ENCODE measurements at places on chromosomes 5 and 9.
A peak's percentile ranks its signal among the peaks of the same experiment; 100 is the strongest.

DNA sequence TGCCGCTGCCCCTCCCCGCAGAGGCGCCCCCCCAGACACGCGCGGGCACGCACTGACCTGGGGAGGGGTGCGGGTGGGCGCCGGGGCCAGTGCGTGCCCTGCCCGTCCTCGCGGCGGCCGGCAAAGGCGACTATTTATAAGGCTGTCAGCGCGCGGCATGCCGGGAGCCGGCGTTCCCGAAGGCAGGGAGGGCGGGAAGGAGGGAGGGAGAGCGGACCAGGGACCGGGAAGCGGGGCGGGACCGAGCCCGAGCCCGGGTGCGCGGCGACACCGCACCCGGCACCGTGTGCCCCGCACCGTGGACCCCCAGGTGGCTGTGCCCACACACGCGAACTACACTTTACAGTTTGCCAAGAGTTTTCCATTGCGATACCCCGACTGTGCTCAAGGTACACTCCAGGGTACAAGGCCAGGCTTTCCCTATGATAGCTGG is at the start of gene AK1:
AK1 (minus strand) TSS at position 110 of the 433 bp plus-strand sequence. CDS start 3,058 bp downstream, outside the sequence.
- DNase-seq, result no peak

- no peak for DNase-seq
Observed at GRCh38 chr5:72294473-72294872, 25.6 kb downstream of the MRPS27 start.

DNA sequence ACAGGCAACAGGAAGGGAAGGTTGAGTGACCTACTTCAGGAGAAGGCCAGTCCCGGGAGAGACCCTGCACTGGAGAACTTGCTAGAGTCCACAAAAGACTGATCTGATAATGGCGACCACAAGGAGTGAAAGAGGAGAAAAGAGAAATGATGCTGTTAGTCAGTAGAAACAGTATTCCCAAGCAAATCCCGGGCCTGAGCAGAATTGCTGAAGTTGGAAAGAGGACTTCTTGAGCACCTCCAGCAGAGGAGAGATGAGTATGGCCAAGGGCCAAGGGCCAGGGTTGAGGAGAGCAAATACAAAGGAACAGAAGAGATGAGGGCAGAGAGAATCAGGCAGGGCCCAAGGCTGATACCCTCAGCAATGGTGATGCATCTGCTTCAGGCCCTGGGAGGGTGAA is 392.2 kb downstream of the EBF1 start:
- no peak for DNase-seq

DNA sequence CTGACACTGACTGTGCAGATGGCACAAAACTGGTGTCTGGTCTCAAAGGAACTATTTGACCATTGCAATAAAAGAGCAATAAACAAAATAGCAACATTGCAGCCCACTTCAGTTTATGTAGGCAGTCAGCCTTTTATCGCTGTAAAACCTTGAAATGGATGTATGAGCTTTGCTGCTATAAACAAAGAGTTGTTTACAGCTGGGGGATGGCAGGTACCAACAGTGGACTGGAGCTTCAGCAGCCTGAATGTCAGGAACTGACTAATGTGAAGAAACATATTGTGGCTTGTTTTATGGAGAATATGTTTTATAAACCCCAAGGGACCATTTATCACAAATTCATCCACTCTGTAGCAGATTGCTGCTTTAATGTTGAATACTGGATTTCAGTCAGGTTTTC is 78.0 kb downstream of the PTPRD start:
- DNase-seq, result no peak

GRCh38 chr5:36692791-36693763 is 86.7 kb downstream of the SLC1A3 start:
- peak; percentile 66 for DNase-seq

- DNase-seq, result no peak
Observed at GRCh38 chr9:96186591-96187011, 115.4 kb downstream of the HSD17B3 start.

- no peak for DNase-seq
Observed at GRCh38 chr9:124361128-124361527, 54.1 kb downstream of the PSMB7 start.

GRCh38 chr9:98807070-98807813 is at the start of gene GALNT12:
Gene GALNT12, plus strand, starts transcription at chr9:98807670. Its CDS starts 29 bp downstream, at chr9:98807699.
- DNase-seq, result no peak

- no peak for DNase-seq
Observed at GRCh38 chr5:135436951-135437418, 10.2 kb downstream of the DCANP1 start.

DNA sequence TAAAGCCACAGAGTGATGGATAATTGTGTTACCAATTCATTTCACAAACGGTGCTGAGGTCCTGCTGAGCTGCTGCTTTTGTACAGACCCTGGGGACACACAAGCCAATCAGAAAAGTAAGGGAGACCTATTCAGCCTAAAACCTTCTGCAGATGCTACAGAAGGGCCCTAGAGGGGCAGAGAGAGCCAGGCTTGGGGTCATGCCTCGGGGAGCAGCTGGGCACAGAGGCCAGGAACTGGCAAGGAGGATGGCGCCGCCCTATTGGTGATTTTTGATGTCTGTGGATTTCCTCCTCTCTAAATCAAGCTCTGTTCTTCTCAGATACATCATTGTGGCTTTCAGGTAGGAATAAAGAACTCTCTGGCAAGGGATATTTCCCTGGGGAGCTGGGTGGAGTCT is 181.9 kb downstream of the ZNF462 start:
- no peak for DNase-seq

DNA sequence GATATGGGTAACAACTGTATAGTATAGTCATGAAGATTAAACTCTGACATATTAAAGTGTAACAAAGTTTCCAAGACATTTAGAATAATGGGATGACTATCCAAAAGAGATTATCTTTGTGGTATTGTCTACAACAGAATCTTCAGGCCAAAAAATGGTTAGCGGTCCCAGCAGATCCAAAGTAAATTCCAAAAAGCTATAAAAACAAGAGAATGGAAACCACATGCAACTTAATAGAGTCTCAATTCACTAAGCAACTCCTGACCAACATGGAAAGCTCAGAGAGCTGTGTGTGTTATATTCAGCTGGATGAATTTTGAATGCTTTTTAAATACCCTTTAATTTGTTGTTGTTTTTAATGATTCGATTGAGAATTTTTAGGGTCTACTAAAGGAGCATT is 688.2 kb downstream of the CETN3 start:
- no peak for DNase-seq

- no peak for DNase-seq
Observed at GRCh38 chr9:98099898-98100297, 19.1 kb downstream of the TRIM14 start.

DNA sequence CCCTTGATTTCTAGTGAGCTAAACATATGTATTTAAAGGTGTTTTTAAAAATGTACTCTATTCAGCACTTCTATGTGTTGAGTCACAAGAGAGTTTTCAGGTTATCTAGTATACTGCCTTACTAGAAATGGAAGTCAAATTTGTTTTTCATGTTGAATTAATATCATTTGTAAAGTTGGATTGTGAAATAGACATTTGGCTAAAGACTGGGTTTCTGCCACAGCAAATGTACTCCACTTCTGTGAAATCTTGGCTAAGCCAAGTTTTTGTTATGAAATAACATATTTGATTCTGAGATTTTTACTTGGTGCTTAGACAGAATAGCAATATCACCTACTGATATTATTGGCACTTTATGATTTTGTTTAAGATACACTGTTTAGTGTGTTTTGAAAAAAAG is 106.0 kb downstream of the CWC27 start:
- DNase-seq, result no peak

- DNase-seq, result no peak
Observed at GRCh38 chr5:1133510-1134201, 21.8 kb upstream of the SLC12A7 start.

GRCh38 chr5:156971848-156972525 is 9.0 kb upstream of the TIMD4 start:
- DNase-seq, result no peak

Measured in AML-193 (cell line).